ENCODE measurements at places on chromosomes 4 and X.
A peak's percentile ranks its signal among the peaks of the same experiment; 100 is the strongest.

DNA sequence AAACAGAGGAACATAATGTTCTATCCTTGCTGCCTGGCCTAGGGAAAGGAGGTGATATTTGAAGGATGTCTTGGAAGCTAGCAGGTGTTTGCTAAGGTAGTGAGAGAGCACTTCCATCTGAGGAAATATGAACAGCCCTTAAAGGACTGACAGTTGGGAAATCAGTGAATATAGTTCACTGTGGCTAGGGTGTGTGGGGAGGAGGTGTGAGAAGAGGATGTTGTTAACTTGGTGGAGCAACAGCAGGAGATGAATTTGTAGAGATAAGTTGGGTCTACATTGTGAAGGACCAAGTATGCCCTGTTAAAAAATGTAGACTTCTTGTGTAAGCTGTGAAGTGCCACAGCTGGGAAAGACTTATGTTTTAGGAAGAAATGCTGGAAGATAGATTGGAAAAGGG lies 25.5 kb downstream of the TBC1D19 start:
- DNase-seq: no peak

GRCh38 chrX:47174846-47175587 lies 18.6 kb upstream of the UBA1 start:
- DNase-seq: no peak

DNA sequence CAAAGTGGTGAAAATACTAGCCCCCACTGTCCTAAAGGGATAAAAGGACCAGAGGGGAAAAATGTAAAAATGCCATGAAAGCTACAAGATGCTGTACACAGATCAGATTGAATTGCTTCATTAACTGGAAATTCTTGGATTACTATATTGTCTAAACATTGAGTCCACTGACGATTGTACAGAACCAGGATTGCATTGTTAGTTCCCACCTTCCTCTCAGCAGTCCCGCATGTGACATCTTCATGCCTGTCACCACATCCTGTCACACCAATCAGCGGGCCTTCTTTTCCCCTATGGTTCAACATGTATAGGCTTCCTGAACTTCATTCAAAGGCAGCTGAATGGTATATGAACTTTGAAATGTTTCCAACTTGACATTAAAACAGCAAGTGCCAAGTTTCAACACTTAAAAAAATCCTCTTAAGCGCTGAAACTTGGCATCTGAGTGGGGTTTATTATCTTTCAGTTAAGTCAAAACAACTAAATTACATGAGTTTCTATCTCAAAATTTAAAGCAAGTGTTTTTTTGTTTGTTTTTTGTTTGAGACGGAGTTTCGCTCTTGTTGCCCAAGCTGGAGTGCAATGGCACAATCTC lies 24.6 kb downstream of the ZRSR2 start:
- no peak for DNase-seq

GRCh38 chr4:189940178-189941004 lies at the start of gene FRG1:
TSS of gene FRG1 (plus strand) at chr4:189940872. CDS start at chr4:189941010, 138 bp downstream.
- peak; percentile 98 for DNase-seq

DNA sequence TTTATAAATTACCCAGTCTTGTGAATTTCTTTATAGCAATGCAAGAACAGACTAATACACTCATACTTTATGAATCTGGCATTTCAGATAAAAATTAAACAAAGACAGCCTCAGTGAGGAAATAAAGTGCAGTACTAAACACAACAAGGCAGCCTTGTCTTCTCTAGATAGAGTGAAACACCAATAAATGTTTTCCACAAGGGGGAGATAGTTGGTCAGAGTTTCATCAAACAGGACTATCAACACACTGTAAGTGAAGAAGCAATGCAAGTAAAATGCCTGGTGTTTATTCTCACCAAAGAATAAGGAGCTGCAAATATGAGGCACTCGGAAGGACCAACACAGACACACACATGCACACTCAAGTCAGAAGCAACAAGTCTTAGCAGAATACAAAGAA lies 62.8 kb downstream of the FAM9B start:
- DNase-seq: no peak

GRCh38 chr4:1400191-1400805 lies 5.9 kb downstream of the NKX1-1 start:
- DNase-seq: no peak

DNA sequence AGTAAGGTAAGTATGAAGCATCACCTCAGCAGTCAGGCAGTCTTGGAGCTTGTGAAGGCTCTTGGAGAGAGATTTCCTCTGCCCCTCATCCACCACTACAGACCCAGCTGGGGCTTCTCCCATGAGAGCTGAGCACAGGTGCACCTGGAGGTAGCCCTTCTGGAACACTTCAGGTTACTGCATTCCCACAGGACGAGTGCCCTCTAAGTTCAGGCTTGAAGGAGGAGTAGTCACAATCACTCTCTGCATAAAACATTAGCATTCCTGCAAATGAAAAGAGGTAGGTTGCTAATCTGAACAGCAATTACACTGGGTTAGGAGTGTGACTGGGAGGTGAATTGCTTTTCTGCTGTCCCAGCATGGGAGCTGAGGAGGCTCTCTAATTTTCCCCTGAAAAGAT lies 308.8 kb downstream of the TEX13C start:
- DNase-seq: no peak

DNA sequence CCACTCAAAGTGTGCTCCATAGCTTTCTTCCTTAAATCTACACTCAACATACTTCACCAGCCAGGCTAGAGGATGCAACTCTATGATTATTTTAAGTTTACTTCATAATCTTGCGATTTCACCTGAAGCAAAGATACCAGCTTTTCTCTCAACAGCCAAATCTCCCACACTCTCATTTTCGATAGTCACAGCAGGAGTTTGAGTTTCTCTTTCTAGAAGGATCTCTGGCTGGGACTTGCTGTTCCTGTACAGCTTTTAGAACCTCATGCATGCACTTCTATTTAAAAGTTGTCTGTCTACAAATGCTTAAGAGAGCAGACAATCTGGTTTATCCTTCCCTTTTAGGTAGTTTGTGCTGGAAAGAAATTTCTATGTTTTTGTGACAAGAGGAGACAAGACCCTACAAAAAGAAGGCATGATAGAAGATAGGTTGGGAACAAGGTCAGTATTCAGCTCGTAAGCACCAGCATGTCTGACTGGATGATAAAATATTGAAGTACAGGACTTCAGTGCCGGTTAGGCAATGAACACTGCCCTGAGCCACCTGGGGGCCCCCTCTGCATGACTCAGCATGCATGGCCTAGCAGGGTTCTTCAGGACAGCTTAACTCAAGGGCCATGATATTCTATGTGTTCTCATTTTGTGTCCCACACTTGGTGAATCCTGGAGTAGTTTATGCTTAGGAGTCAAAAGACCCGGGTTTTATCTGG lies 65.6 kb downstream of the ATXN3L start:
- DNase-seq: no peak

- no peak for DNase-seq
These were observed 19.1 kb downstream of the BCOR start for GRCh38 chrX:40078489-40079227.

DNA sequence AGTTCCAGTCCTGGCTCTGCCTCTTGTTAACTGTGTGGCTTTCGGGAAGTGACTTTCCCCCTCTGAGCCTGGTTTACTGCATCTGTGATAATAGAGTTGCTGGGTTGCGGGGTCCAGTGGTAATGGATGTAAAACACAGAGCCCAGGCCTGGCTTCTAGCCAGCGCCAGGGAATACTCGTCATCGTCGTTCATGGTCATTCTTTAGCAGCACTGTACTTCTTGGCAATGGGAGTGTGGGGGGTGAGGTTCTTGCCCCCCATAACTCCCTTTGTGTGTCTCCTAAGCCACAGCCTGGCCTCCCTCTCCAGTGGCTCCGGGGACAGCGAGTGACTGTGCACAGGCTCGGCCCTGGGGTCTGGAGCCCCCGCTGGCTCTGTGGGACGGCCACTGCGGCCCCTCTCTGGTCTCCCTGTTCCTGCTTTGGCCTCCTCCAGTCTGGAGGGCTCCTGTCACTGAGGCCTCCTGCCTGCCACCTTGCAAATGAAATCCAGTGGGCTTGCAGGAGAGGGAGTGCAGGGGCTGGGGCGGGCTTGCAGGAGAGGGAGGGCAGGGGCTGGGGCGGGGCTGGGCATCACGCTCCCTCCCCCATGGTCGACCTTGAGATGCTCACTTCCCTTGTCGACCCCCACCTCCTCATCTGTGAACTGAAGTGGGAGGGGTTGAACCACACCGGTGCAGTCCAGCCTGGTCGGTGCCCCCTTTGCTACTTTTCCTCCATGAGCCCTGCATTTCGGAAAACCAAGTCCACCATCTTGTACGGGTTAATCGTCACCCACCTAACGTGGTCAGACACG lies 13.2 kb downstream of the PSAPL1 start:
- no peak for DNase-seq

- no peak for DNase-seq
These were observed 175.0 kb upstream of the UGT8 start for GRCh38 chr4:114423582-114423981.

DNA sequence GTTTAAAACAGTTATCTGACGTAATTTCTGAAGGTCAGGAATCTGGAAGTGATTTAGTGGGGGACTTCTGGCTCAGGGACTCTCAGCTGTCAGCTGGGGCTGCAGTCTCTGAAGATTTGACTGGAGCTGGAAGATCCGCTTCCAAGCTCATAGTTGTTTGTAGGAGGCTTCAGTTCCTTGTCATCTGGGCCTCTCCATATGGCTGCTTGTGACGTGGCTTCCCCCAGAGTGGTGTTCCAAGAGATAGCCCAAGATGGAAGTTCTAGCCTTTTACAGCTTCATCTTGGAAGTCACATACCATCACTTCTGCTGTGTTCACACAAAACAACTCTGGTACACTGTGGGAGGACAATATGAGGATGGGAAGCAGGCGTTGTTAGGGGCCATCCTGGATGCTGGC lies 2.1 kb downstream of the MPC1L start:
- DNase-seq: no peak

DNA sequence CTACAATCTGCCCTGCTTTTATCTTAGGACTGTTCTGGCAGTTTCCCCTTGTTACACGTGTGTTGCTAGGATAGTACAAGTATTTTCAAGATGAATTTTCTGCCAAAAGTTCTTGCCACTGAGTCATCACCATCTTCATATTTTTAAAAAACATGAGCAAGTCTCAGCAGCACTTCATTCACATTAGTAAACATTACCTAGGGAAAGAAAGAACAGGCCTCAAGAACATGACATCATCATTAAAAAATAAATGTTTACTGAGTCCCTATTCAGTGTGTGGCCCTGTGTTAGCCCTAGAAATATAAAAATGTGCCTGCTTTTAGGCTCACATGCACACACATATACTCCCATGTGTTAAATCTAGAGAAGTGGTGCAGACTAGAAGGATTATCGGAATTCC lies 18.7 kb upstream of the GPC3 start:
- no peak for DNase-seq

GRCh38 chr4:48642421-48643374 lies 137.4 kb downstream of the FRYL start:
- no peak for DNase-seq

DNA sequence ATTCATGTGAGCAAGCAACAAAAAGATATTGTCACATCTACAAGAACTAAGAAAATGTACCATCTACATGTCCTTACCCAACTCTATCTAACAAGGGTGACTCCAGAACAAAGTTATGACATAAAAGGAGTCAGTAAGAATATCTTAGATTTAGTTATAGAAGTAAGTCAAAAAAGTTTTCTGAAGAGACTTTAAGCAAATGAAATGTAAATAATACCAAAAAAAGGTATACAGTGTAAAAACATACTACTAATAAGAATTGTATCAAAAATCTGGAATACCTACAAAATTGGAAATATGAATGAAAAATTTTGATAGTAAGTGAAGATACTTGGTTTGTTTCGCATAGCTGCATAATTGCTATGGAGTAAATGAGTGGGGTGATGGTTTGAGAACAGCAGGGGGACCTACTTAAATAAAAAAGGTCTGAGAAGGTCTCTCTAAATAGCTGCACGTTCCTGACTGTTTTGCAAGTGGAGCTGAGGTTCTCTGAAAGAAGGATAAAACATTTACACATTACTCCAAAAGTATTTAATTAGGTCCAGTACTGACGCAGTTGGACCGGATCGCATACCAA lies 51.0 kb upstream of the ENPP6 start:
- no peak for DNase-seq

DNA sequence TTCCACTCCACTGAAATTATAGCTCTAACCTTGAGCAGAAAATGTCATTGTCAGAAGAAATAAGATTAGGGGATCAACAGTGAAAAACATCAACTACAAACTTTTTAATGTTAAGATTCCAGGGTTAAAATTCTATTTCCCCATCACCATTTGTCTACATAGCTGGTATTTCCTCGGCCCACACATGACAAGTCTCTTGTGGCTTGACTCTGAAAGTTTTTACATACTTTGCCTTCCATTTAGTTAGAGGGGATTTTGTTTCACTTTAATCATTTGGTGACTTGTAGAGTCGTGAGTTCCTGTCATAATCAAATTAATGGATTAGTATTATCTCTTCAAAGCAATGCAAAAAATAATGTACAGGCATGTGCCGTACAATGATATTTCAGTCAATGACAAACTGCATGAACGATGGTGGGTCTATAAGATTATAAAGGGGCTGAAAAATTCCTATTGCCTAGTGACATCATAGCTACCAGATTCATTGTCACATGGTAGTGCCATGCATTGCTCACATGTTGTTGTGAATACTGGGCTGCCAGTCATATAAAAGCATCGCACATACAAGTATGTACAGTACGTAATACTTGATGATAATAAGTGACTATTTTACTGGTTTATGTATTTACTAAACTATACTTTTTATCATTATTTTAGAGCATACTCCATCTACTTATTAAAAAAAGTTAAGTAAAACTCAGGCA lies 72.0 kb downstream of the ING2 start:
- DNase-seq: no peak

- peak; percentile 37 for DNase-seq
These were observed 2.1 kb downstream of the SASH3 start for GRCh38 chrX:129781680-129782495.

- no peak for DNase-seq
These were observed 500.7 kb downstream of the ZNF674 start for GRCh38 chrX:46044486-46044885.

- no peak for DNase-seq
These were observed 974.3 kb downstream of the FSTL5 start for GRCh38 chr4:161189286-161190134.

- DNase-seq: no peak
These were observed 443.3 kb downstream of the GBA3 start for GRCh38 chr4:23135792-23136645.

GRCh38 chrX:118968031-118968430 lies 6.4 kb upstream of the LONRF3 start:
- DNase-seq: no peak

DNA sequence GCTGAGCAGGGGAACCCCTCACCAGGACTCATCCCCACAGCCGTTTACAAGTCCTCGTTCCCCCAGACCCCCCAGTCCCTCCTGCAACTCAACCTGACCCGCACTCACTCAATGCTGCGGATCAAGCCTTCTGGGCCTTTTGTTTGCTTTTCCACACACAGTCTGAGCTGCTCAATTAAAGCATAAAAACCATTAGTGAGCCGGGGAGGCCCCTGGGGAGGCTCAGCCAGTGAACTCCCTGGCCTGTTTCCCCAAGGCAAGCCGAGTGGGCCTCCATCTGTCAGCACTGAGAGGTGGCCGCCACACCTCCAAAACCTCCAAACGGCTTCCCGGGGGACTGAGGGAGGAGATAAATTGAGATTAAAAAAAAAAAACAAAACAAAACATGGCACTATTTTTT lies 158.5 kb downstream of the SHOX start:
- no peak for DNase-seq

GRCh38 chr4:26074712-26075430 lies 160.9 kb downstream of the SMIM20 start:
- peak; percentile 66 for DNase-seq

All from stimulated activated CD4-positive, alpha-beta T cell treated with anti-CD3 and anti-CD28 coated beads, Interleukin-4, amount 100 ng/mL, for 1 hour (primary cell).